ENCODE measurements at places on chromosomes 6 and 20. TPM values are rescaled to one million over a fixed set of nuclear protein-coding genes. Genes with fewer than 3 reads are reported as not detected.

OOEP gene
- total RNA-seq: 0.88 TPM

CST1 gene
- total RNA-seq: 75.0 TPM

COL9A3 gene
- 0.43 TPM for total RNA-seq

TEAD3 gene
- 26.9 TPM for total RNA-seq

PLEKHG1 gene
- 1.3 TPM for total RNA-seq

OPRM1 gene
- not detected for total RNA-seq

CLVS2 gene
- total RNA-seq: not detected

RPP21 gene
- total RNA-seq: 29.5 TPM

Data from placental pericyte (primary cell).